ENCODE measurements at places on chromosomes 2 and 18. TPM values are rescaled to one million over a fixed set of nuclear protein-coding genes. Genes with fewer than 3 reads are reported as not detected.

The TDRD15 gene
- not detected for total RNA-seq

The TTR gene
- total RNA-seq = not detected

The TFCP2L1 gene
- under 0.01 TPM for total RNA-seq

The GATA6 gene
- total RNA-seq = 15.2 TPM

The PDE11A gene
- 0.33 TPM for total RNA-seq

The RDH14 gene
- total RNA-seq = 24.4 TPM

The CYP27A1 gene
- 25.1 TPM for total RNA-seq

The PECR gene
- 21.4 TPM for total RNA-seq

The LINC00305 gene
- not detected for total RNA-seq

The RGPD3 gene
- 0.37 TPM for total RNA-seq

The ANKRD30B gene
- 0.55 TPM for total RNA-seq

The RGPD8 gene
- 9.5 TPM for total RNA-seq

The UGT1A1 gene
- total RNA-seq = not detected

The ALPI gene
- total RNA-seq = not detected

The EVX2 gene
- 0.11 TPM for total RNA-seq

The SERPINB2 gene
- total RNA-seq = 2.4 TPM

The MRO gene
- 0.12 TPM for total RNA-seq

The GKN1 gene
- not detected for total RNA-seq

The PRSS56 gene
- not detected for total RNA-seq

The MXD1 gene
- 12.2 TPM for total RNA-seq

The NT5DC4 gene
- total RNA-seq = 0.11 TPM

The CRYGD gene
- total RNA-seq = not detected

The COMMD1 gene
- total RNA-seq = 44.5 TPM

The ITPRIPL1 gene
- total RNA-seq = 5.1 TPM

The BCL2 gene
- total RNA-seq = 2.7 TPM

The SLC8A1 gene
- total RNA-seq = 53.6 TPM

The SETBP1 gene
- total RNA-seq = 2.2 TPM

The CNDP1 gene
- total RNA-seq = not detected
